Tibial artery (tissue), 4 donors: ENCODE measurements at places on chromosomes 13 and 19.
A peak's percentile ranks its signal among the peaks of the same experiment; 100 is the strongest.

DNA sequence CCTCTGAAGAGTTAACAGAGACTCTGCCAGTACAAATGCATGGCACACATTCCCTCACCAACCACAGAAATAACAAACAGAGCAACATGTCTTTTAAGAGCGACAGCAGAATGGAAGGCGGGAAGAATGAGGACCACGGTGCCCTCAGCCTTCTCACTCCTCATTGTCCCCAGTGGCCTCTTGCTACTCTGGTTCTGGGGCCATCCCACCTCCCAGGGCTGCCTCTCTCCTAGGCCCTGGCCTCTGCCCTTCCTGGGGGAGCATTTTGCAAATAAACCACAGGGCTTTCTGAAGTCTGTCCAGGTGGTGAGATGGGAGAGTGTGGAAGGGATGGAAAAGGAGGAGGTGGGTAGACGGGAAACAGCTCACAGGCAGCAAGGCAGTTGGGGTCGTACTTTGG, 28.3 kb downstream of the CYP2B6 start:
- DNase-seq = no peak

DNA sequence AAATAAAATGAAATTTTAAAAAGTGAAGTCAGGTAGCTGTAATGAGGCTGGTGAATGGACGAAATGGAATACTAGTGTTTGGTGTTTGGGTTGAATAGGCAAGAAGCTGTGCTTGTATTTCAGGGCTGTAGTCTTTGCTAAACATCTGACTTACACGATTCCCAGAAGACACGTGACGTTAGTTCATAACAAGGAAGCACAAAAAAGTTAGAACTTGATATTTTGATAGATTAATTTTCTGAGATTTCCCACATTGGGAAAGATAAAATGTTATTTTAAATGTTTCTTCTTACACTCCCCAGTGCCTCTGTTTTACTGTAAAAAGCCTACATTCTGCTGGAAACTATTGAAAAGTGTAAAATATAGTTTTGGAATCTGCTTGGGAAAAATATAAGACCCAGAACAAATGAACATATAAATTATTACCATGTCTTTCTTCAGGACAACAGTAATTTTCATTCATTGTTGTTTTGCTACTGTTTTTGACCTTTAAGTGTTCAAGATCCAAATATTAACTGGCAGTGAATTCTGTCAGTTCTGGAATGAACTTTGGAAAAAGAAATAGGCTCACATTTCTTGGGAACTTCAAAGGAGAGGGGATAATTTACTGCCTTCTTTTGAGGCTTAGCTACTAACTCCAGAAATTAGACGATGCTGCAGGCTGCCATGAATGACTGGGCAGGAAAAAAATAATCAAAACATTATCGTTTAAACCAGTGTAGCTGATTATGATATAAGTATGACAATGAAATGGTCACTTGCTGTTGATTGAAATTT, 241.3 kb downstream of the SLITRK6 start:
- DNase-seq = no peak

GRCh38 chr19:33374236-33374714, 766 bp downstream of the CEBPG start:
- no peak for DNase-seq

DNA sequence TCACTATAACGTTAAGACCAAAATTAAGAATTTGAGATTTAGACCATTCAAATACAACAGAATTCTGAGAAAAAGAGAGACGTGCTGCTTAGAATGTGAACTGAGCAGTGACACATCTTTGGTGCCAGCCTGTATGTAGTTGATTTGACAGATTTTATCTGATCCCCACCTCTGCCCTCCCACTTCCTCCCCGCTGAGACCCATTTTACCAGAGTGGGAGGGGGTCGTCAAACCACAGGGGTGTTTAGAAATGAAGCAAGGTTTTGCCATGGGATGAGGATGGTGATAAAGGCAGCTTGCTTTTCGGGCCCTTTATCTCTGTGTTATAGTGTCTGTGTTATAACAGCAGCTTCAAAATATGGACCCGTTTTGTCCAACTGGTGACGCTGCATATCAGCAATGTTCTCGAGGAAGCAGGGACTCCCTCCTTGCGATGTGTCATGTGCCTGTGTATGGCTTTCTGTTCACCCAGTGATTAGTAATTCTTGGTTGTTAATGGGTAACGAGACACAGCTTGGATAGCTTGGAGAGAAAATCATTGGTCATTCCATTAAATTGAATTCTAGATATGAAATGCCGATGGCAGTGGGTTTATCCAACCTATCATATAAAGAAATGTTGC, 125.0 kb downstream of the HS6ST3 start:
- DNase-seq = no peak

GRCh38 chr13:79194272-79194671, 211.8 kb downstream of the RBM26 start:
- DNase-seq = no peak

- DNase-seq = peak; percentile 73
These were observed 113.9 kb downstream of the KCNRG start for GRCh38 chr13:50129081-50129705.

DNA sequence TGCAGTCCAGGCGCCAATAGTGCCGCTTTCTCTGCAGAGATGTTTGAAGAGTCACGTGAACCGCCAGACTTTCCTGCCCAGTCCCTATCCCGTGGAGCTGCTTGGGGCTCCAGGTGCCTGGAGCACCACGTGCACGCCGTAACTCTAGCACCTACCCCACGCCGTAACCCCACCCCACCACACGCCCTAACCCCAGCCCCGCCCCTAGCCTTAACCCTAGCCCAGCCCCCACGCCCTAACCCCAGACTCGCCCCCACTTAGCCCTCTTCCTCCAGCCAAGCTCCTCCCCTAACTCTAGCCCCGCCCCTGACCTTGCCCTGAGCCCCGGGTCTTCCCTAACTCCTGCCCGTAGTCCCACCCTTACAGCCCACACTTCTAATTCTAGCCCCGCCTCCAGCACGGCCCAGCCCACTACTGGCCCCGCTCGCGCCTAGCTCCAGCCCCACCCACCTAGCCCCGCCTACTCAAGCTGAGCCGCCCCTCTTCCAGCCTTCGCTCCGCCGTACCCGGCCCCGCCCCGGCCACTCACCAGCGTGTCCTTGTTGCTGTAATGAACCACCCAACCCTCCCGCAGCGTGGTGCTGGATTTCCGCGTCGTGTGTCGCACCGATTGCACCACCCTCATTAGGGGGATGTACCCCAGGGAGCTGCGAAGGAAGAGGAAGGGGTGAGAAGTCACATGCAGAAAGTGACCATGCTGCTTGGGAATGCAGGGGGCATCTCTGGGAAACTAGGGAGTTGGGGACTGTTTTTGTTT, 19.5 kb downstream of the PRKD2 start:
- DNase-seq = peak; percentile 86

DNA sequence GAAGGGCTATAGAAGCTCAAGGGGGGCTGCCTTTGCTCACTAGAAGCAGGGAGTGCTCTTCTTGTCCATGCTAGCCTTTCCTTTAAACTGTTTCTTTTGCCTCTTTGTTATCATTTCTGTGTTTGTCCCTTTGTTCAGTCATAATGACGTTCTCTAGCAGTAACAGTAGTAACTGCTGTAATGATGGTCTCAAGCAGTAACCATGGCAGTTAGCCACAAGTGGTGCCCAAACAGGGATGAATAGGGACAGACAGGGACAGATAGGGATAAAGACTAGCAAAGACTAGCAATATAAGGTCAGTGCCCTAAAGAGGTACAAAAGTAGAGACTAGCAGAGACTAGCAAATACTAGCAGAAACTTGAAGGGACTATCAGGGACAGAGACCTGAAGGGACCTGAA, 869.0 kb upstream of the PRR20A start:
- DNase-seq = no peak

GRCh38 chr13:28423010-28423409, 71.9 kb downstream of the FLT1 start:
- DNase-seq = peak; percentile 43

DNA sequence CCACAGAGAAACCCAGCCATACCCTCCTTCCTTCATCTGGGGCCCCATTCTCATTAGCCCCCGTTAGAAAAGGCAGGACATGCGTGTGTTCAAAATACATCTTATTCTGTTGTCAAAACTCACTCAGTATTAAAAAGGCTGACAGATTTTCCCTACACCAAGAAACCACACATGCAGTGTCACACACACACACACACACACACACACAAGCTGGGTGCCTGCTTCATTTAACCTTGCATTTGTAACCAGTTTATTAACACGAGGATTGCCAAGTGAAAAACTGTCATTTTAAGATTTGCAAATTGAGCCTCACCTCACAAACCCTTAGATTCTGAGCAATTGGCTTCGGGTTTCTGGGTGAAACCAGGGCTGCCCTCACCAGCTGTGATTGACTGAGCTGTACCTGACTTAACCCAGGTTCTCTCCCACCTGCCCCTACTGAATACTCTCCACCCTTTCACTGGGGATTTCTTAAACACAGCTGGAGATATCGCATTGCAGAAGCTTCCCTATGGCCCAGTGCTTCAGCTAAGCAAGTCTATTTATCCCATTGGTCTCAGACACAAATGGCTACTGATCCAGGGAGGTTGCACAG, 172.7 kb upstream of the ZNF507 start:
- no peak for DNase-seq

DNA sequence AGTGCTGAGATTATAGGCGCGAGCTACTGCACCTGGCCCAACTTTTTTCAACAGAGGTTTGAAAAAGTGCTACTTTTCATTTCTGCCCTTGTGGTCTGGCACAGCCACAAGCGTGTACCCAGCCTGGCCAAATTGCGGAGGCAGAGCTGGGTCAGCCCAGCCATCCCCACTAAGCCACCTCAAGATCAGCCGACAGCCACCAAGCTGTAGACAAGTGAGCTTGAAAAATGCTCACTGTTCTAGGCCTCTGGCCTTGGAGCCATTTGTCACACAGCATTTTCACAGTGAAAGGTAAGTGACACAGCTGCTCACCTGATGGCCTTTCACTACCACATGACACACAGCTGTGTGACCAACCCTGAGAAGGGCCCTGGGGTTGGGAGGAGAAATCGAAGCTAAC, 27.3 kb downstream of the DNMT1 start:
- DNase-seq = no peak

DNA sequence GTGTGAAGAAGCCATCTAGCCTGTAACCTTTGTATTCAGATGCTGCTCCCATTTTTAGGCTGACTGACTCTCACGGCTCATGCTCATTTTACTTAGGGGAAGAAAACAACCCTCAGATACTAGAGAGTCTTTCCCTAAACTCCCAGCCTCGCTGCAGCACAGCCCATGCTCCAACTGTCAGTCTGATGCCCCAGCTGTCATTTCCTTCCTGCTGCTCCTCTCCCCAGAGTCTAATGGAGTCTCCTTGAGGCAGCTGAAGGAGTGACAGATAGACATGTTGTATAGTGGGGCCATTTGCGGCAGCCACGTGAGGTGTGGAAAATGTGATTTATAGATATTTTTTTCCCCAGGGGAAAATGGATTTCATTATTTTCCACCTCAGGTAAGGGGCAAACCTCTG, 59.2 kb upstream of the OLFM4 start:
- no peak for DNase-seq

- no peak for DNase-seq
These were observed 1.8 kb downstream of the ABHD13 start for GRCh38 chr13:108220041-108220440.

DNA sequence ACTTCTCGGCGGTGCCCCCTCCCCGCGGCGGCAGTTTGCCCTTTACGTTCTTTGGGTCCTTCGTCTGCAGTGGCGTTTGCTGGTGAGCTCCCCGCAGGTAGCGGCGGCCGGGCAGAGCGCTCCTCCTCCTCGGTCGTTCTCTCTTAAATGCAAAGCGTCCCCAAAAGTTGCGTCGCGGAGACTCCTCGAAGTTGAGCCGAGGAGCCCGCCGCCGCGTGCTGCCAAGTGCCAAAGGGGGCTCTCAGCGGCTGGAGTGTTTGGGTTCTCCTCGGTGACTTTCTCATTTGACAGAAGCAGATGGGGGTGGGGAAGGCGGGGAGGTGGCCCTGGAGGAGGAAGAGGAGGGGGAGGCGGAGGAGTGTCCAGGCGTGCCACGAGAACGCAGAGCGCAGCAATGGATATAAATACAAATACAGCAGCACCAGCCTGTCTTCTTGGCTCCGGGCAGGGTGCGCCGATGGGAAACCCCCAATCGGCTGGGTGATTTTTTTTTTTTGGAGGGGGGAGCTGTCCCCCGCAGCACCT, at the start of gene SOX21:
Gene SOX21, minus strand, starts transcription at position 259 of the 525 bp plus-strand sequence. CDS start 496 bp downstream, outside the sequence.
- no peak for DNase-seq

GRCh38 chr13:36072152-36072935, 58.8 kb downstream of the DCLK1 start:
- no peak for DNase-seq

- DNase-seq = no peak
These were observed 138.1 kb downstream of the LACC1 start for GRCh38 chr13:44017756-44018309.

- no peak for DNase-seq
These were observed 8.9 kb downstream of the RASL11A start for GRCh38 chr13:27279506-27279905.

GRCh38 chr13:101248739-101249514, 167.4 kb downstream of the NALCN start:
- no peak for DNase-seq

DNA sequence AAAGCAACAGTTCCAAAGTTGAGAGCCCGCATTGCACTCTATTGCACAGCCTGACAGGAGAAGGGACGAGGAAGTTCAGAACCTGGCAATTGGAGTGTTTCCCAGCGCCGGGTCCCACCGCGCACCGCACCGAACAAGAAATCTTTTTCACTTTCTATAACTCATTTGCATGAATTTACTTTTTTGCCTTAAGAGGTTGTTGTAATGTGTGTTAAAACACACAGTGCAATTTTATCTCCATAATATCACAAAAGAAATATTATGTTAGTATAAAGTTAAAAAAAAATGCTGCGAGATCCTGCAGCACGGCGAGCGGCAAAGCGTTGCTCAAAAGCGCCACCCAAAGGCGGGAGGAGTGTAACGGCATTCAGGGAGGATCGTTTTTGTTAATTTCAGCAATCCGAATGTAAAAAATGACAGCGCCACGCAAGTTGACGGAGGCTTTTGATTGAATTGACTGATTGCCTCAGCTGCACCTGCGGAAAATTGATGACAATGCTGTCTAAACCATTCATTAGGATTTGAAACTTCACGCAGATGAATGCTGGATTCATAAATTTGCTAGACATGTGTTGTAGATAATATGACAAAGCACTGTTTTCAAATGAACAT, 303.6 kb upstream of the ZNF507 start:
- DNase-seq = no peak

DNA sequence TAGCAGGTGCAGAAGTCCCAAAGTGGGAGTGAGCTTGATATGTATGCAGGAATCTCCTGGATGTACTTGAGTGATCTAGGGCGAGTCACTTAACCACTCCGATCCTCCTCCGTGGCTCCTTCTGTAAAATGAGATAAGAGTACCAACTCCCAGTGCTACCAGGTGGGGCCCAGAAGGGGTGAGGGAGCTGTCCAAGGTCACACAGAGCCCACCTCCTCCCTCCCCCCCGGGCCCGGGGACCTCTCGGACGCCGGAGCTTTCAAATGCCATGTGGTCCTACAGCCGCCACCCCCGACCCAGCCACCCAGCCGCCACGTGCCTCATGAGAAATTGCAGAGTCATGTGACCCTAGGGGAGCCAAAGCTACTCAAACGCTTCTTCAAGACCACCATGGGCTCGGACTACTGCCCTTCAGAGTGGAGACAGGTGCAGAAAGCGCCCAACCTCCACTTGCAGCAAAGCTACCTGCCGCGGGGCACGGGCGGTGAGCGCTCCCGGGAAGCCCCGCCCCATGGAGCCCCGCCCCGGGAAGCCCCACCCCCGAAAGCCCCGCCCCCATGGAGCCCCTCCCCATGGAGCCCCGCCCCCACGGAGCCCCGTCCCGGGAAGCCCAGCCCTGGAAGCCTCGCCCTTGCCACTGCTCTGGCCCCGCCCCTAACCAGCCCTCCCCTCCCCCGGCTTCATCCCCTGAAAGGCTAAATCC, 10.1 kb upstream of the ZNF358 start:
- DNase-seq = no peak
